ENCODE measurements at places on chromosomes 16 and 17.

DNA sequence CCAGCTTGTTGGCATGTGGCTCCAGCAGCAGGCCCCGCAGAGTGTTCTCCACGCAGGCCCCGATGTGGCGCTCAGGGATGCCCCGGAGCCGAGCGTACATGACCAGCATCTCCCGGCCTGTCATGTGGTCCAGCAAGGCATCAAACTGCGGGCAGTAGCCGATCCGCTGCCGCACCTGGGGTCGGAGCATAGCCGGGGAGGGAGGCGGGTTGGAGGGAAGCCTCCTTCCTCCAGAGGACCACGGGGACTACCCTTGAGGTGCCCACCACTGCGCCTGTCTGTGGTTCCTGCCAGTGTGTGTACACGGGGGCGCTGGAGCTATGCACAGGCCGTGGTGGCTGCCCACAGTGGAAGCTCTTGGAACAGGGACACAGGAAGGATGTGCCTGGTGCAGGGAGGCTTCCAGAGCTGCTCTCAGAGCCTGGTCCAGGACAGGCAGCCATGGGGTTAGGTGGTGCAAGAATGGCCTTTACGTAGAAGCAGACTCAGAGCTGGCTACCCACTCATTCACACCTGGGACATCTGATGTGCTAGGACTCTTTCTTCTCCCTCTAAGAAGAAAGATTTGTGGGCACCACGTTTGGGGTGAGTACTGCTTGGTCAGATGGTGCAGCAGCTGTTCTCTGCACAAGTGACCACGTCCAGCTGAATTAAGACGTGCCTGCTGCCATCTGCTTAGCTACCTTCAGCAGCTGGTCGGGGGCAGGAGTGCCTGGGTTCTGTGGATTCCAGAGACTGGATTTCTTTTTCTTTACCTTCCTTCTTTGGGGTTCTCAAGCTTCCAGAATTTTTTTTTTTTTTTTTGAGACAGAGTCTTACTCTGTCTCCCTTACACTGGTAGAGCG is 11.3 kb upstream of the RNPS1 start:
- no peak for DNase-seq

DNA sequence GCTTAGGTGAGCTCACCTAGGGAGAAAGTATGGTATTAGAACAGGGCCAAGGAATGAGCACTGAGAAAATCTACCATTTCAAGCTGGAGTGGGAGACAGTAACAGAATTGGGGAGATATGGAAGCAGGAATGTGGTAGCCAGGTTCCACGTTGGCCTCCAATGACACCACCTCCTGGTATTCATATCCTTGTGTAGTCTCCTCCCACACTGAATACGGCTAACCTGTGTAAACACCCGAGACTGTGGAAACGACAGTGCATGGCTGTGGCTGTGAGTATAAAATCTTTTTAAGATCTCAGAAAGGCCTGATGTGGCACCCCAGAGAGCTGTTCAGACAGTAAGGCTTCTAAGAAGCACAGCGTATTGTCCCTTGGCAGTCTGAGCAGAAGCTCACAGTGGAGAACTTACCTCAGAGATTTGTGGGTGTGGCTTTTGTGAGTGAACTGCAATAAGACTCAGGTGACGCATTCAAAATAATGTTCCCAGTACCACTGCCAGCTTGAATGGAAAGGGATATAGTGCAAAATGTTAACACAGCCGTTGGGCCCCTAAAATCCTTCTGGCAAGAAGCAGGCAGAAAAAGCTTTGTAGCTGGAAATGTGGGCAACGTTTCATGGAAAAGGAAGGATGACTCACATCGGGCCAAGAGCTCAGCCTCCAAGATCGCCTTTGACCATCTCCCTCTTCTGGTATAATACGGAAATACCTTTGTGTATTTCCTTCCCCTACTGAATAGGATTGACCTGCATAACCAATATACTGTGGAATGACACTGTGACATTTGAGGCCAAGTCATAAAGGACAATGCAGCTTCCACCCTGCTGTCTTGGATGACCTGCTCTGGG is 14.4 kb downstream of the SDR42E1 start:
- DNase-seq: no peak

- DNase-seq: no peak
These were observed 839.7 kb downstream of the CDH11 start for GRCh38 chr16:64282181-64282580.

GRCh38 chr17:59361916-59362810 is 30.7 kb downstream of the YPEL2 start:
- peak; percentile 18 for DNase-seq

DNA sequence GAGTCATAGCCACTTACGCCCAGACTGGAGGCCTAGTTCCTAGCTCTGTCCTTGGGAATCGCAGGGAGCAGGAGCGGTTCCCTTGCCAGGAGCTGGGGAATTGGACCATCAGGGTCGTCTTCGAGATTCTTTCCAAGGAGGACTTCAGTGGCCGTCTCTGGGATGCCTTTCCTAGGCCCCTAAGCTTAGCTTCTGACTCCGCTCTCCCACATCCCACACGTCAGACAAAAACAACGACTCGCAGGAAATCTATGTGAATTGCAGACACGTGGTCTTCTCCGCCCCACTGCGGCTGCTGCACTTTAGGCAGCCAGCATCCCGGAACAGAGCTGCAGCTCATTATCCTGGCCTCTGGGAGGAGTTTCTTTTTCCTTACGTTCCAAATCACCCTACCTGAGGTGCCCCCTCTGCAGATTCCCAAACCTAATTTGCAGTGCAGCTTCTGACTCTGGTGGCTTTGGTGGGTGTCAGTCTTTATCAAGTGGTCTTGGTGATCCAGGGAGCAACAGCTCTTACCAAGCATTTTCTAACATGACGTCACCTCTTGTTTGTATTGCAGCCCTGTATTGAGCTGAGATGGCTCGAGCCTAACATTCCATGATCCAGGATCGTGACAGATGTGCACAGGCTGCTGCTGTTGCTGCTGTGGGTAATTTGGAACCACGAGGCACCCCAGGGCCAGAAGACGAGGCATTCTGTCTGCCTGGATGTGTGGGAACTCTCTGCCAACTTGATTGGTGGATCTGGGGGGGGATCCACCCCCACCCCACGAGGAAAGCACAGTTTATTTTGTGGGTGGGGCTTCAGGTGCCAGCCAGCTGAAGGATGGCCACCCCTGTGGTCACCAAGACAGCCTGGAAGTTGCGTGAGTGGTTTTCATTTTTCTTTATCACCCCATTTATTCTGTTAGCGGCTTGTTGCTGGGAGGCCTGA is 1.1 kb downstream of the KATNB1 start:
- no peak for DNase-seq

DNA sequence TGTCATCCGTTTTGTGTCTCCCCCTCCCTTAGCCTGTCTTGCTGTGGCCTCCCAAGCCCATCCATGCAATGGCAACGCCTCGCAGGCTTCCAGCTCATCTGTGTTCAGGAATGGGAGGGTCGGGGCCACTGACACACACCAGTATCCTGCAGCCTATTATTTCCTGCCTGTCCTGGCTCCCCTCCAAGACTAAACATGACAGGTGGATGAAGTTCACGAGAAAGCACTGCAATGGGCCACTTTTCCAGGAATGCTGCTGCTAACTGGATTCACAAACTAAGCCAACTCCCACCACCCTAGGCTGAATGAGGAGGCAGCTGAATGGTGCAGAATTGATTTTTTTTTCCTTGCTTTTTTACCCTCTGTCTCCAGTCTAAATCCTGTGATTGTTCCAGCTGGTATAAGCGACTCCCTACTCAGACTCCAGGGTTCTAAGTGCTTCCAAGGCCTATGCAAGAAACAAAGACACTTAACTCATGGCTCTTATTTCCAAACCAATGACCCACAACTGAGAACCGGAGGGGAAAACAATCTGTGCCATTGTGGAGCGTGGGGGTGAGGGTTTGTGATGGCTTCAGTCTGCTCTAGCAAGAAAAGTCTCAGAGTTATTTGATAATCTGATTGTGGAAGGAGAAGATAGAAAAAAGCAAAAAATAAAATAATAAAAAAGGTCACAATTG is 23.3 kb downstream of the TMEM100 start:
- DNase-seq: peak; percentile 40

GRCh38 chr16:47033176-47033575 is 59.7 kb upstream of the DNAJA2 start:
- DNase-seq: no peak

- no peak for DNase-seq
These were observed 8.9 kb upstream of the PPL start for GRCh38 chr16:4945560-4946502.

DNA sequence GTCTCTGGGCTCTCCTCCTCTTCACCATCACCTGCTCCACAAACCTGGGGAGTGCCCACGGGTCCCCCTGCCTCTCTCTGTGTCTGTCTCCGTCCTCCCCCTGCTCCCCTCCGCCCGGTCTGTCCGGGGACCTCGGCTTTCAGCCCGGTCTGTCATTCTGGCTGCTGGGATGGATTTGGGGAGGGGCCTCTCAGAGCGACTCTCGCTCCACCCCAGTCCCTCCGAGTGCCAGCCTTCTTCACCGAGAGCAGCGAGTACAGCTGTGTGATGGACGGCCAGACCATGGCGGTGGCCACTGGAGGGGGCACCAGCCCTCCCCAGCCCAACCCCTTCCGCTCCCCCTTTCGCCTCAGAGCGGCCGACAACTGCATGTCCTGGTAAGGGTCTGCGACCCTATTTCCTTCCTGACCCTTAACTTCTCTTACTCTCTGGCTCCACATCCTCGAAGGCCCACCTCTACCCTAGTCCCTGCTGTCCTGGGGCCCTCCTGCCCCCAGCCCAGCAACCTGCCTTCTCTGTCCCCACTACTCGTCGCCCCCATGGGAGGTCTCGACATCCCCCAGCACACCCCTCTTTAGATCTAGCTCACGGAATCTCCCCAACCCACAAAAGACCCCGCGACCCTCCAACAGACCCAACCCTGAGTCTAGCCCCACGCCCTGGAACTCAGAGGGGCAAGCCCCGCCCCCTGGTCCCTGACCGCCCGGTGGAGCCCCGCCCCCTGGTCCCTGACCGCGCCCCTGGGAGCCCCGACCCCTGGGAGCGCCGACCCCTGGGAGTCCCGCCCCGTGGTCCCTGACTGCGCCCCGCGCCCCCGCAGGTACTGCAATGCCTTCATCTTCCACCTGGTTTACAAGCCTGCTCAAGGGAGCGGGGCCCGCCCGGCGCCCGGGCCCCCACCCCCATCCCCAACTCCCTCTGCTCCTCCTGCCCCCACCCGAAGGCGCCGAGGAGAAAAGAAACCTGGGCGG is 5.6 kb upstream of the CXCL16 start:
- no peak for DNase-seq

- DNase-seq: no peak
These were observed 13.6 kb downstream of the ASPSCR1 start for GRCh38 chr17:81990836-81991683.
